MCF 10A (cell line): ENCODE measurements at places on chromosomes 1 and 21.

DNA sequence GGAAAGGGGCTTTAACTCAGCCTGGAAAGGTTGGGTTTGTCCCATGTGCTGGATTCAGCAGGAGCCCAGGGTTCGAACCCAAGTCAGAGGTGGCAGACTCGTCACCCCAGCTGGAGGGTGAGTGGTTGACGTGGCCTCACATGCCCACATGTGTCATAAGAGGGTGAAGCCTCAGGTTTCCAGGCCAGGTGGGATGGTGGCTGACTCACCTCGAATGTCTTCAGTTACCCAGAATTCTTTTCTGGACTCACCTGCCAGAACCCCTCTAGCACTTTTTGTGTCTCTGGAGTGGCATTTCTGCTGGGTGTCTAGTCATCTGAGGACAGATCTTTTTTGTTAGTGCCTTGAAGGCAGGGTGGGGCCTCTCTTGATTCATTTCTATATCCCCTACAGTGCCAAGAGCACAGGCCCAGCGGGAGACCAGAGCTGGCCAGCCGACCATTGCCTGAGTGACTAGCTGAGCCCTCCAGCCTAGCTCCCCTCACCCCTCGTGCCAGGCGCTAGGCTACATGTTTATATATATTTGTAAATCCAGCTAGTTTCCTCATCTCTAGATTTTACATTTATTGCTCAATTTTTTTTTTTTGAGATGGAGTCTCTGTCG is 28.1 kb downstream of the IL6R start:
- DNase-seq = peak; percentile 98
- peaks cover 33% of the 10 kb centered on the region for H3K4me1 ChIP-seq
- peak overlapping the region; percentile 55 for H3K27ac ChIP-seq
- peaks cover 92% of the 10 kb centered on the region for H3K36me3 ChIP-seq
- H3K4me3 ChIP-seq = no peak overlapping the region

GRCh38 chr1:87706203-87706602 is 377.5 kb downstream of the LMO4 start:
- H3K36me3 ChIP-seq = no peaks in the 10 kb centered on the region
- H3K27ac ChIP-seq = no peak overlapping the region
- H3K4me3 ChIP-seq = no peak overlapping the region
- no peaks in the 10 kb centered on the region for H3K27me3 ChIP-seq

DNA sequence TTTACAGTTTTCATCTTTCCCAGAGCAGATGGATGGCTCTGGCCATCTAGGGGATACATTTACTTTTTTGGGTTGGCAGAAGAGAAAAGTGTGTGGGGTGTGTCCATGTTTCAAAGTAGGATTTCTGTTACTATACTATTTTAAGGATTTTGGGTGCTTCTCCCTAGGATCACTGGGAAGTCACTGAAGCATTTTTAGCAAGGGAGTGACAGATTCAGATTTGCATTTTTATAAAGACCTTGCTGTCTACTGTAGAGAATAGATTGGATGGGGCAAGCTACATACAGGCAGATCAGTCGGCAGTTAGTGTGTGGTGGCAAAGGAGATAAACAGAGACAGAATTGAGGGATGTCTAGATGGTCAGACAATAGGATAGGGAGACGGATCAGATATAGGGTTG is 122.5 kb downstream of the TBX19 start:
- H3K36me3 ChIP-seq = no peaks in the 10 kb centered on the region
- H3K4me1 ChIP-seq = peaks cover 11% of the 10 kb centered on the region
- peaks cover 25% of the 10 kb centered on the region for H3K27me3 ChIP-seq
- no peak overlapping the region for H3K27ac ChIP-seq

GRCh38 chr1:67489643-67490042 is 59.4 kb upstream of the SERBP1 start:
- no peak overlapping the region for H3K27ac ChIP-seq
- peak; percentile 38 for DNase-seq
- H3K27me3 ChIP-seq = no peaks in the 10 kb centered on the region
- no peaks in the 10 kb centered on the region for H3K4me1 ChIP-seq
- no peak overlapping the region for H3K4me3 ChIP-seq

DNA sequence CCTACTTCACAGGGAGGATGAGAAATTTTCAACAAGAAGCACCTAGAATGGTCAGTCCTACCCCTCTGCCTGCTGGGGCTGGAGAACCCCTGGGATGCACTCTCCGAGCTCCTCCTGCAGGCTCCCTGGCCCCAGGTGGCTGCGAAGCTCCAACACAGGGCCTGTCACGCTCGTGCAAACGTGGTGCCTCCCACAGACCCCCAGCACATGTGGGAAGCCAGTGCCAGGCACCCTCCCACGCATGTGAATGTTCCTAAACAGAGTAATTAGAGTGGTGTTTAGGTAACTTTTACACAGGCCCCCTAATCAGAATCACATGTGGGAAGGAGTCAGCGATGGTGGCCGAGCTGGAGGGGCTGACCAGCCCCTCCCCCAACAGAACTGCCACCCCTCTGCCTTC is 28.4 kb downstream of the GLIS1 start:
- no peak for DNase-seq
- H3K4me3 ChIP-seq = no peak overlapping the region
- no peaks in the 10 kb centered on the region for H3K4me1 ChIP-seq
- no peak overlapping the region for H3K27ac ChIP-seq

- peaks cover 46% of the 10 kb centered on the region for H3K36me3 ChIP-seq
- no peaks in the 10 kb centered on the region for H3K27me3 ChIP-seq
- H3K4me1 ChIP-seq = no peaks in the 10 kb centered on the region
- H3K4me3 ChIP-seq = no peak overlapping the region
These were observed 20.4 kb downstream of the PCNT start for GRCh38 chr21:46344219-46344915.

DNA sequence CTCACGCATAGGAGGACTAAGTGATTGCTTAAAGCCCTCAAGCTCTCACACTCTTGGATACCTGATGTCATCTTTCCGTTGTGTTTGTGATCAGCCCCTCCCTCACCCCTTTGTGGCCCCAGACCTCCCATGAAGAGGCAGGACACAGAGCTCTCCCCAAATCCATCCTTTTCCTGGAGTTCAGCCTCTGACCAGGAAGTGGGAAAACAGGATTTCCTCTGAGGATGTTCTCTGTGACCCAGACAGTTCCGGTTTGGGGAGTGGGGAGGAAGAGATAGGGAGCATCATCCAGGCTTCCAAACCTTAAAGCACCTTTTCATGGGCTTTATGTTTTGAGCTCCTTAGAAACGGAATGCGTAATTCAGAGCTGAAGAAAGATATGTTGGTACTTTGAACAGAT is 11.9 kb upstream of the TAL1 start:
- no peak for DNase-seq
- no peak overlapping the region for H3K27ac ChIP-seq

- no peak overlapping the region for H3K27ac ChIP-seq
- peaks cover 14% of the 10 kb centered on the region for H3K4me1 ChIP-seq
- H3K36me3 ChIP-seq = peaks cover 12% of the 10 kb centered on the region
These were observed 2.9 kb upstream of the DPH5 start for GRCh38 chr1:101028466-101028865.

DNA sequence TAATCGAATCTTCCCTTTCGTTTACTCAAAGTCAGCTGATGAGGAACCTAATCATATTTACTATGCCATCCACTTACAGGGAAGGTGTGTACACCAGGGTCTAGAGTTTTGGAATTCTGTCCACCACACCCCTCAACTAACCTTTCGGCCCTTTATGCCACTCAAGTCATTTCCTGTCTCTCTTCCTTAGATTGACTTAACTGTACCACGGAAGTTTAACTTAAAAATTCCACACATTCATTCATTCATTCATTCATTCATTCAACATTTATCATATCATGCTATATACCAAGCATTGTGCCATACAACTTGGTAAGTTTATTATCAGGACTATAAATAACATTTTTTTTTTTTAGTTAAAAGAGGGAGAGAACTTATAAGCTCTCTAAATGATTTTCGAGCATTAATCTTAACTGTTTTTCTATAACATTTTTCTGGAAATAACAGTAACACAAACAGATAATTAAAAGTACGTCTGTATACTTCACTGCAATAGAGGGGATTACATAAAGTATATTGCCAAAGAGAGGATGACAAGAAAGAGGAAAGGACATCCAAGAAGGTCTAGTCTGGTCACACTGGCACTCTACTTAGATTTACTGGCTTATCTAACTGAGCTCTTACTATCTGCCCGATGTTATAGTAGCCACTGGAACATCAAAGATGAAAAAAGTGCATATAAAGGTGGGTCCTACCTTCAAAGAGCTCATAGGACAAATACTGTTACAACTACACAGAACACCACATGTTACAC is 243.7 kb downstream of the PBX1 start:
- no peak overlapping the region for H3K27ac ChIP-seq
- no peaks in the 10 kb centered on the region for H3K27me3 ChIP-seq
- H3K4me3 ChIP-seq = no peak overlapping the region
- no peak for DNase-seq

DNA sequence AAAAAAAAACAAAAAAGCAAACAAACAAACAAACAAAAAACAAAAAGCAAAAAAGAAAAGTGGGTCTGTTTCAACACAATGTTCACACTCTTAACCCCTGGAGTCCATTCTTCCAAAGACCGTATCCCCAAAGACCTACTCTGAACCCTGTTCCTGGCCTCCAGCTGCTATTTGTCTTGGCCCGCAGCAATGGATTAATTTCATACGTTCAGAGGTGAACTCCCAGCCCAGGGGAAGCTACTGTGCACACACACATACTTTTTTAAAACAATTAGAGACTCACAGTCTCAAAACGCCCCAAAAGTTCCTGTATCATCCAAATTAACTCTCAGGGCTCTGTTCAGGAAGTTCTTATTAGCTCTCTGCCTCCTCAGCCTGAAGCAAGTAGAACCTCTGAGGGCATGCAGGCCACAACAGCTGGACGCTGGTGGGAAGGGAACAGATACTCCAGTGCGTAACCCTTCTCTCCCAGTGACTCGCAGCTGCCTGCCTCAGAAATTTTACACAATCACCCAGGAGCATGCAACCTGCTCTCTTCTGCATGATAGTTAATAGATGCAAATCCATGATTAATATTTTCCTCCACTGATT is 395.4 kb downstream of the RRAGC start:
- H3K4me3 ChIP-seq = no peak overlapping the region
- H3K4me1 ChIP-seq = no peaks in the 10 kb centered on the region
- DNase-seq = no peak
- H3K27me3 ChIP-seq = peaks cover 34% of the 10 kb centered on the region

DNA sequence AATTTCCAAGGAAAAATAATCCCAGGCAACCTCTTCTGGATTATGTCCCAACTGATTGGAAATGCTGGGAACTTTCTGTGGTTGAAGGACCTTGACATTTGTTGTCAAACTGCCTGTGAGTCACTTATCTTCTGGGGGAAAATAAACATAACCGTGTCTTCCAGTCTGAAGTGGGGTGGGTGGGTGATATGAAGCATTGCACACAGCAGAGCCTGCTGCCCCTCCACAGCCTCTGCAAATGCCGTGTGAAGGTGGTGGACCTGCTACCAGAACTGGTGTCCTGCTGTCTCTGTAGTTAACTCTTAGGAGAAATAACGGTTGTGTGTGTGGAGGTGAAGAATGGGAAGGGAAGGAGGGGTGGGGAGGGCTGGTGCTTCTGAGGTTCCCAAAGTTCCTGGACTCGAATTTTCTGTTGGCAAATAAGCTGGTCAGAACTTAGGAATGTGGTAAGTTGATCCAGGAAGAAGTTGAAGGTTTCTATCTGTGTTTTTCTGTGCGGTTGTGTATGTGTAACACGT is 23.2 kb downstream of the GALNT2 start:
- H3K4me1 ChIP-seq = peaks cover 76% of the 10 kb centered on the region
- H3K27ac ChIP-seq = peak overlapping the region; percentile 80

- H3K4me1 ChIP-seq = no peaks in the 10 kb centered on the region
- no peak overlapping the region for H3K4me3 ChIP-seq
- H3K27ac ChIP-seq = no peak overlapping the region
- no peaks in the 10 kb centered on the region for H3K27me3 ChIP-seq
These were observed 14.1 kb upstream of the VAV3 start for GRCh38 chr1:107979088-107979487.

- peak; percentile 90 for DNase-seq
- H3K27me3 ChIP-seq = no peaks in the 10 kb centered on the region
- peak overlapping the region; percentile 32 for H3K27ac ChIP-seq
- peaks cover 13% of the 10 kb centered on the region for H3K4me1 ChIP-seq
These were observed 21.8 kb downstream of the TGFBR3 start for GRCh38 chr1:91864017-91864700.

- no peaks in the 10 kb centered on the region for H3K27me3 ChIP-seq
- DNase-seq = peak; percentile 44
- no peak overlapping the region for H3K27ac ChIP-seq
- H3K4me3 ChIP-seq = no peak overlapping the region
- H3K36me3 ChIP-seq = peaks cover 20% of the 10 kb centered on the region
These were observed 37.4 kb downstream of the TMCO4 start for GRCh38 chr1:19762175-19762779.

GRCh38 chr1:148389027-148389339 is 94.1 kb downstream of the PPIAL4G start:
- peaks cover 11% of the 10 kb centered on the region for H3K4me1 ChIP-seq
- DNase-seq = no peak
- H3K36me3 ChIP-seq = peaks cover 16% of the 10 kb centered on the region
- peak overlapping the region; percentile 88 for H3K4me3 ChIP-seq

DNA sequence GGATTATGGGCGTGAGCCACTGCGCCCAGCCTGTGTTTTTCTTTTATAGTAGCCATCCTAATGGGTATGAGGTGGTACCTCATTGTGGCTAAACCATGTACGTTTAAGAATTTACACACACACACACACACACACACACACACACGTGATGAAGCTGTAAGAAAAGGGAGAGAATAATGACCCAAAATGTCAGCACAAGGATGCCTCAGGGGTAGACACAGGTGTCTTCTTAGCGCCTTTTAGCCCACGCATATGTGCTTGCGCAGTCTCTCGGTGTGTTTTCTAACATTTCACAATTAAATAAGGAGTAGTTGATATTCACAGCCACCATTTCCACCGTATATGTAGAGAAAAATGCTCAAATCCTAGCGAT is 782 bp upstream of the PFKL start:
- DNase-seq = no peak
- H3K4me1 ChIP-seq = no peaks in the 10 kb centered on the region
- H3K27me3 ChIP-seq = no peaks in the 10 kb centered on the region
- H3K27ac ChIP-seq = peak overlapping the region; percentile 69
- peak overlapping the region; percentile 72 for H3K4me3 ChIP-seq
- no peaks in the 10 kb centered on the region for H3K36me3 ChIP-seq
